Adipocyte (in vitro differentiated cells): ENCODE measurements at places on chromosomes 13 and 19.

GRCh38 chr19:8355631-8356402 lies 8.1 kb upstream of the ANGPTL4 start:
- peak; percentile 84 for DNase-seq

GRCh38 chr19:52535771-52536447 lies 8.4 kb downstream of the ZNF808 start:
- DNase-seq: peak; percentile 93

GRCh38 chr19:5002143-5002542 lies 33.2 kb downstream of the KDM4B start:
- peak; percentile 67 for DNase-seq

GRCh38 chr19:49111218-49111998 lies 2.8 kb upstream of the LIN7B start:
- DNase-seq: no peak

DNA sequence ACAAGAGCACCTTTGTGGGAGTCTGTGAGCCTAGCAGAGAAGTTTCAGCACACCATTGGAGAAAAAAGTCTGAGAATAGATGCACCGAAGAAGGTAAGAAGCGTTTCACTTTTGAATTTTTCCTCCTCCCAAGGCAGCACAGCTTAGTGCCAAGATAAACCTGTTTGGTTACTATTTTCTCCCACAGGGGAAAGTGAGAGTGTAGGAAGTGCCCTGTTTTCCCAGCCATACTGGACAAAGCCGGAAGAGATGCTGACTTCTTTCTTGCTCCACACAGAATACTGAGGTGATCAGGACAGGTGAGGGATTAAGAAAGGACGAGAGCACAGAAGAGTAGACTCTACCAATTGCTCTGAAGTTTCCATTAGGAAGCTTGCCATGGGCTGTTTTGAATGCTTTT lies 1011.0 kb upstream of the MIR17HG start:
- DNase-seq: no peak

DNA sequence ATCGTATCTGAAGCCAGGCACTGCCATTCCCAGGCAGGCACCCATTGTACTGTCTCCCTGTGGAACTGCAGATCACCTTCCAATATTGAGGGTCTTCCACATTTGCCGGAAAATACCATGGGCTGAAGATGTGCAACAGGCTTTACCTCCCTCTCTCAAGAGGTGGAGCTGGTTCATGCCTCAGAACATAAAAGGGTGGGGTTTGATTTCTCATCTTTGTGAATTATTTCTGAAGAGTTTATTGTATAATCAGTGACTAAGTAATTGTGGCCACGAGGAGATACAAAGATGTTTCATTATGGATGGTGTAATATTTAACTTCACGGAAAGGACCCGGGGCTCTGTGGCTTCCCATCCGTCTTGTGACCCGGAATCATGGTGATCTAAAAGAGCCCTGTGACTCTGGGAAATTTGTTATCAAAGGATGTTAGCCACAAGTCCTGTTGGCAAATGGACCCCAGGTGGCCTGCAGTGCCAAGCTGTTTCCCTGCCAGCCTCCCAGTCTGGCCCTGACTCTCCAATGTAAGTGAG lies 230.5 kb downstream of the LACC1 start:
- no peak for DNase-seq

- DNase-seq: no peak
Observed at GRCh38 chr19:43711751-43712355, 4.0 kb upstream of the IRGC start.

DNA sequence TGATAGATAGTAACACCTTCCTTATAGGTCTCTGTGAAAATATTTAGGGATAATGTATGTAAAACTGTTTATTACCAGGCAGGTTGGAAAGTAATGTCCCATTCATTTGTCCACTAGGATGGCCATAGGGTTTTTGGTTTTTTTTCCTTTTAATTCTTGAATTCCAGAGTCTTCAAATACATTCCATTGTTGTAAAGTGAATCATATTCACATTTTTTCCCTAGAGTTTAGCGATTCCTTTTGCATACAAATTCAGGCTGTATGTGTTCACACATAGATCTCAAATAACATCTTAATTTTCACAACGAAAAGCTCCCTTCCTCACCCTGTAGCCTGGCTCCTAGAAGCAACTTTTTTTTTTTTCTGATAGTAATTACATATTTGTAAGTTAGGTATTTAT lies 1.8 kb upstream of the ZNF557 start:
- DNase-seq: peak; percentile 60

DNA sequence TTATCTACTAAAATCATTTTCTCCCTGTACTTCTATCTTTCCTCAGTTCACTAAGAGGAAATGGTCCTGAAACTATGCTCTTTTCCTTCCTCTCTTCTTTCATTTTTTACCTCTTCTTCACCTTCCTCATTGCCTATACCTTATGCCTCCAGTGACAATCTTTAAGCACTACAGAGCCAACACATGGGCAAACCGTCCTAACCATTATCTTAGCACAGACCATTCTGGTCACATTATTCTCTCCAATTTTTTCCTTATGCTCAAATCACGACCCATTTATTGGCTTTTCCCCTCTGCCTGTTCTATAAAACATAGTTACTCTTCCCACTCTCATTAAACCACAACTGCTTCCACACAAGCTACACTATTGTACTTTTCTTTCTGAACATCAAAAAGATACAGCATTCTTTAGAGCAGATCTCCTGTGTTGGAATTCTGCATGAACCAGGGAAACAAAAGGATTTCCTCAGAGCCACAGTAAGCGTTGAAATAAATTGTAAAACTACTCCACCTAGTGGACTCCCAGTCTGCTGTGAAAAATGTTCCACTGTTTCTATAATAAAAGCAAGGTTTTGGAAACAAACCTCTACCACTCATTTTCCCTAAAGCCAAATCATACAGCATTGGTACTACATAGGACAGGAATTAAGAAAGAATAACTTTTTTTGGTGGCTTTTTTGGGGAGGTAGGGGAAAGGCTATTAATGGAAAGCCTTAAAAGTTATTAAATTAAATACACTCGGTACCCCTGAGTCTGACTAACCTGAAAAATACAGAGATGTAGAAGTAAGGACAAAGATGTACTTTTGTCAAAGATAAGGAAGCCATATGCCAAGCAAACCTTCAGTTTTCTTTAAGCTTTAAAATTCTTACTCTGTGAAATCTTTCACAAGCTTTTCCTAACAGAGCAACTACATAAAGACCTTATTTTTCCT lies 19.5 kb downstream of the NUFIP1 start:
- DNase-seq: peak; percentile 91

DNA sequence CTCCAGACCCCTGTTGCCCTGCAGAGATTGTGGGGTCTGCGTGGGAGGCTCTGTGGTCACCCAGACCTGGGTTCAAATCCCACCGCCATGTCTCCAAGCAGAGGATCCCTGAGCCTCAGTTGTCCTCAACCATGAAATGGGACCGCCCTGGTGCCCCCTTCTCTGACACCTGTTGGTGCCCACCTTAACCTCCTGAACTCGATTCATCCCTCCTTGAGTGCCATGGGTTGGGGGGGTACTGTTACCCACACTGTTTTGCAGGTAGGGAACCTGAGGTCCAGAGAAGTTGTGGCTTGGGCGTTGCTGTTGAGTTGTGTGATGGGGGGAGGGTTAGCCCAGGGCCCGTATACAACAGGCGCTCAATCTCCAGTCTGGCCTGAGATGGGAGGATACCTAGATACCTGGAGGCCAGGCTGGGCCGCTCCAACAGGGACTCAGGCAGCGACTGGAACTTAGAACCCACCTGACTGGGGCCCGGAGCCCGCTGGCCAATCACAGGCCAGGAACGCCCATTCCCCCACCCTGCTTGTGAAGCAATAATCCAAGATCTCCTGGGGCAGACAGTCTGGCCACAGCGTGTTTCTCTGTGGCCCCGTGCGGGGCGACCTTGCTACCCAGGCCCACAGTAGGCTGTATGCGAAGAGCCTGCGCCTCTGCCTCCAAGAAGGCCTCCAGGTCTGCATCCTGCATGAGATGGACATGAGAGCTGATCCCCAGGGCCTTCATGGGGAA lies 2.8 kb downstream of the ARID3A start:
- DNase-seq: peak; percentile 47

GRCh38 chr13:40790154-40790616 lies 774 bp downstream of the SLC25A15 start:
- DNase-seq: no peak

GRCh38 chr13:71290963-71291841 lies 575.8 kb downstream of the DACH1 start:
- peak; percentile 3 for DNase-seq

DNA sequence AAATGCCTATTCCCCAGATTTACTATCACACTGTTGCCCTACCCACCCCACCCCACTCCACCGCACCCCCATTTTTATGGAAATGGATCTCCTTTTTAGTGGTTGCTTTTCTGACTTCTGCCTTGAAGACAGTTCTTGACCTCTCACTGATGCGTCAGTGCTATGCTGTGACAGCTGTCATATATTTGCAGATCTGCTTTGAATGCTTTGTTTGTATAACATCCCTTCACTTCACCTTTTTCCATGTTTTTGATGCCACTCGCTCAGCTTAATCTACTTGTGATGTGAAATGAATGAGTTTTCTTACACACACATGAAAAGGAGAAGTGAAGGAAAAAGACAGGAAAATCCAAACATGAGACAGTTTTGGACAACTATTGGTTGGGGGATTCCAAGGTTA lies 731.0 kb downstream of the SLITRK6 start:
- DNase-seq: no peak

DNA sequence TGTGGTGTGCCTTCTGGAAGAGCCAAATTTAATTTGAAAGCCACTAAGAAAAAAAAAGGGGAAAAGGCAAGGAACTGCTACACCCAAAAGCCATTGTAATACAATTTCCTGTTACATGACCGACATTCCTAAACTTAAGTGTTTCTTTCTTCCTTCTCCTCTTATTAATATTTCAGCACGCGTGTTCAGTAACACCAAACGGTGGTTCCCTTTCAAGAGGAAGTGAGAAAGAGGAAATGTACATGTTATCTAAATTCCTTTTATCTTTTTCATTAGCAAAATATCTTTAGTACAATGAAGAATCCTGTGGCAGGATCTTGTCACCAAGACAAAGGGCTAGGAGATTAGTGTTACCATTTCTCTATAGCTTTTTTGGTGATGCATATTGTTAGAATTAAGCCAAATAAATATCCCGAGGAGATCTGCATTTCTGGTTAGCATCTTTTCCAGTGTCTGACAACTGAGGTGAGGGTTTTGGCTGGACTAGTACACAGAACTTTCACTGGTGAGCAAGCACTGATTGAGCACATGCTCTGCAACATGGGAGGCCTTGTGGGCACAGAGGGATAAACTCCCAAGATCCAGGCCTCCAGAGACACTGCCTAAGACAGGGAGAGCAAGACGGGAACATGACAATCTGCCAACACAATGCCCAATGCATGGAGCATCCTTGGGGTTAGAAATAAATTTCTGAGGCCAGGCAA lies 22.1 kb downstream of the LATS2 start:
- no peak for DNase-seq

DNA sequence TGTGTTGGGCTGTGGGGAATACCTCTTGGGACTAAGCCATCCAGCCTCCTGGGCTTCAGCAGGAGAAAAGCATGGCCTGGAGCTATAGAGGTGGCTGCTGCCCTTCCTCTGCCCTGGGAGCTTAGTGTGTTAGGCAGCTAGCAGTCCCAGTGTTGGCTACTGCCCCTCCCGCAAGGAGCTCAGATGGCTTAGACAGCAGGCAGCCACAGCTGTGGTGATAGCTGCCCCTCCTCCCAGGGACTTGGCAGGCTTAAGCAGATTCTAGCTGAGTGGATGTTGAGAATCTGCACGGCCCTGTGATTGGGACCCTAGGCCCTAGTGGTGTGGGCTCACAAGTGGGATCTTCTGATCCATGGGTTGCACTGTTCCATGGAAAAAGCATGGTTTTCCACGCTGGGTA lies 264.5 kb downstream of the TDRD3 start:
- no peak for DNase-seq

- peak; percentile 80 for DNase-seq
Observed at GRCh38 chr19:50705422-50706019, 14.1 kb downstream of the SHANK1 start.

GRCh38 chr19:7426986-7427385 lies 61.8 kb downstream of the PEX11G start:
- no peak for DNase-seq

DNA sequence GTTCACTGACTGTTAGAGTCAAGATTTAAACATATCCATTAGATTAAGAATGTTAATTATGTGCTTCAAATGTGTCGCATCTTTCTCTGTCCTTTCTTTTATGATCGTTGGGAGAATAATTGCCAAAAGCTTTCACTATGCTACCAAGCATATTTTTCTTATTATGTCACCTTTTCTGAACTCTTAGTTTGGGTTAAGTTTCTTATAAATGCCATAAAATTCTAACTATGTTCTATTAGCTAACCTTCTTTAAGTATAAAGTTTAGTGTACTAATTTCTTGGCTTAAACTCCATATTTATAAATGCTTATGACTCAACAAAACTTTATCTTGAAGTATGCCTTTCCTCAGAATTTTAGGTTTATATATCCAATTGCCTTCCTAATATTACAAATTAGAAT lies 1759.4 kb downstream of the PCDH9 start:
- DNase-seq: peak; percentile 59

- no peak for DNase-seq
Observed at GRCh38 chr13:98761986-98762616, 9.6 kb upstream of the SLC15A1 start.

- no peak for DNase-seq
Observed at GRCh38 chr19:13095934-13096927, 6.4 kb downstream of the LYL1 start.

GRCh38 chr13:32136061-32136460 lies 104.5 kb downstream of the FRY start:
- no peak for DNase-seq

DNA sequence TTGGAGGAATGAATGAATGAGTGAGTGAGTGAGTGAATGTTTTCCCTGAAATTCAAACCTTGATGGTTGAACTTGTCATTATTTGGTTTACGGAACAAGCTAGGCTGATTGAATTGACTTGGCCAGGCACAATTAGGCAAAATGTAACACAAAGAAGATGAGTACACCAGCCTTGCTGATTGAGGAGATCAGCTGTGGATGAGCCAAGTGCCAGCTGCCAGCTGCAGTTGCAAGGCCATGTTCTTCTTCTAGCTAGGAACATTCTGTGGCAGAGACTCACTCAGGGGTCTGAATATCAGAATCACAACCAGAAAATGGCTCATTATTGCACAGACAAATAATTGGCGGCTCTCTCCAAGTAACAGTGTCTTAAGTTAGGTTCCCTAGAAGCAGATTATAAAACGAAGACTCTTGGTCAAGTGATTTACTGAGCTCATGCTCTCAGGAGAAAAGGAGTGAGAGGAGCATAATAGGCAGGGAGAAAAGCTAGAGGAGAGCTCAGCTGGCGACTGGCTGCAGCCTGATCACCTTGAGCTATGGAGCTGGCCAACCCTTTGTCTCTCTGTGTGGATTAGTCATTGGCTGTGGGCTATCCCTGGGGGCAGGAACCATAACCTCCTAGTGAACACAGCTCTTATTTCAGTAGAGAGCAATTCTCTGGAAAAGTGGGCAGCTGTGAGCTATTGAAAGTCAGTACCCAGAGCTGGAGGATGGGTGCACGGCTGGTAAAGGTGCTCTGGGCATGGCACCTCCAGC lies 225.3 kb upstream of the SERP2 start:
- no peak for DNase-seq

DNA sequence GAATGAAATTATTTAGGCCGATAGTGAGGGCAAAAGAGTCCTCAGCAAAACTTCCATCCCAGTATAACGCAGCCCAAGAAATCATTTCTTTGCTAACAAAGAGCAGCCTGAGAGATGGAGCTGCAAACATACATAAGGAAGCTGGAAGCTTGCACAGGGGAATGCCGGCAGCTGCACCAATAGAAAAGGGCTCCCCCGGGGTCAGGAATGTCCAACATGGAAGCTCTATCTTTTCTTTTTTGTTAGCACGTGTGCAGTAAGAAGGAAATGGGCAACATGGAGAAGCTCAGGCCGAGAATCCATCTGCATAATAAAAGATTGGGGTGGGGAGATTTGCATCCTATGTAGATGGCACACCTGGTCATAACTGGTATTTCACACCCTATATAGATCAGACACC lies 1363.5 kb upstream of the PCDH20 start:
- DNase-seq: no peak
